ENCODE measurements at places on chromosomes 6 and 20. TPM values are rescaled to one million over a fixed set of nuclear protein-coding genes. Genes with fewer than 3 reads are reported as not detected.

The TREML1 gene
- not detected for total RNA-seq

The ZNF322 gene
- 11.6 TPM for total RNA-seq

The CALHM4 gene
- total RNA-seq, result not detected

The PTPRT gene
- not detected for total RNA-seq

Measured in placental pericyte (primary cell).